Stimulated activated CD8-positive, alpha-beta memory T cell treated with anti-CD3 and anti-CD28 coated beads, Interleukin-7, amount 100 ng/mL, for 24 hours (primary cell): ENCODE measurements at places on chromosomes 16 and 17.

DNA sequence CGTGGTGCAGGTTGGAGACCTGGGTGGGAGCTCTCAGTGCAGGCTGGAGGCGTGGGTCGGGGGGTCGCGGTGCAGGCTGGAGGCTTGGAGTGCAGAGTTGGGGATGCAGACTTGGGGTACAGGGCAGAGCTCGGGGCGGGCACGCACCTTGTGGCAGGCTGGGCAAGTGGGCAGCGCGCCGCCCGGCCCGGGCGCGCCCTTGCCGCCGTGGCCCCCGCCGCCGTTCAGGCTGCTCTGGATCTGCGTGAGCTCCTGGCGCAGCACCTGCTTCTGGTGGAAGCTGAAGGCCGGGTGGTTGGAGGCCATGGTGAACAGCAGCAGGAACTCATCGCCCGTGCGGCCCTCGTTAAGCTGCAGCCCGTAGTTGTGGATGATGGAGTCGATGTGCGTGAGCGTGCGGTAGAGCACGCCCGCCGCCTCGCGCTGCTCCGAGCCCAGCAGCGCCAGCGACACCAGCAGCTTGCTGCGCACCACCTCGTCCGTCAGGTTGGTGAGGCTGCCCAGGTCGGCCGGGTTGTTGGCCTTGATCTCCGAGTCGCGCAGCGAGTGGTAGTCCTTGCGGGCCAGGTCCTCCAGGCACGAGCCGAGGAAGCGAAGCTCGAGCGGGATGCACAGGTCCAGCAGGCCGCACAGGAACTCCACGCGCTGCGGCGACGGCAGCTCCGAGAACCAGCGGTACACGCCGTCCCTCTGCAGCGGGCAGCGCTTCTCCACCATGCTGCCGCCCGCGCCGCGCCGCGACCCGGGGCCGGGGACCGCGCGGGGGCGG, 1.1 kb downstream of the ZCCHC14 start:
- no peak for DNase-seq

GRCh38 chr17:29909236-29910003, 20.6 kb downstream of the SSH2 start:
- no peak for DNase-seq

GRCh38 chr17:82257473-82257872, 16.0 kb downstream of the CSNK1D start:
- DNase-seq = peak; percentile 51

DNA sequence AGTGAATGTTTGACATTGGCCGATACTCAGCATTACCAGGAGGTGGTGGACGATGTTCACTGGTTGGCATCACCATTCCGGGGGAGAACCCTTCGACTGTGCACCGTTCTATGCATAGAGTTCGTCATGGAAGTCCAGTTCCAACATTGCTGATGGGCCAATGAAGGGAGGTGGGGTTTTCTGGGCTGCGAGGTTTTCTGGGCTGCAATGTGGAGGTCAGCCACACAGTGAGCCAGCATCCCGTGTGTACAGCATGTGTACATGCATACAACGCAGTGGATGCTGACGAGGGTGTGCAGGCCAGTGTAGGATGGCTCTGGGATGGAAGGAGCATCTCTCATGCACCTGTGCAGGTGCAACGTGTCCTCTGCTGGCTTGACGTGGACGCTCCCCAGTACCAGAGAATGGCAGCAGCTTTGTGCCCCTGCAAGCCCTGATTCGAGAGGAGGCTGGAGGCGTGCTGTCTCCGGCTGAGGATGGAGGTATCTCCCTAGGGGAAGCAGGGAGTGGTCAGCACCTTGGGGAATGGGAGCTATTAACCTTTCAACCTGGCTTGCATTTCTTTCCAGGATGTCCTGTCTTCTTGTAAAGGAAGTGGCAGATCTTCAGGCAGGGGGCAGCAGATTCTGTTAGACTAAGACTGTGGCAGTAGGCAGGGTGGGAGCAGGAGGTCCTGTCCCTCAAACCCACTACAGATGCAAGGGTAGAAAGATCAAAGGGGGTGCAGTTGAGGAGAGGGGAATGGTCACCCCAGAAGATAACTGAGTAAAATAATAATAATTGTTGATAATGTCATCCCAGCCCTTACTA, 98.2 kb downstream of the CYLD start:
- DNase-seq = no peak

DNA sequence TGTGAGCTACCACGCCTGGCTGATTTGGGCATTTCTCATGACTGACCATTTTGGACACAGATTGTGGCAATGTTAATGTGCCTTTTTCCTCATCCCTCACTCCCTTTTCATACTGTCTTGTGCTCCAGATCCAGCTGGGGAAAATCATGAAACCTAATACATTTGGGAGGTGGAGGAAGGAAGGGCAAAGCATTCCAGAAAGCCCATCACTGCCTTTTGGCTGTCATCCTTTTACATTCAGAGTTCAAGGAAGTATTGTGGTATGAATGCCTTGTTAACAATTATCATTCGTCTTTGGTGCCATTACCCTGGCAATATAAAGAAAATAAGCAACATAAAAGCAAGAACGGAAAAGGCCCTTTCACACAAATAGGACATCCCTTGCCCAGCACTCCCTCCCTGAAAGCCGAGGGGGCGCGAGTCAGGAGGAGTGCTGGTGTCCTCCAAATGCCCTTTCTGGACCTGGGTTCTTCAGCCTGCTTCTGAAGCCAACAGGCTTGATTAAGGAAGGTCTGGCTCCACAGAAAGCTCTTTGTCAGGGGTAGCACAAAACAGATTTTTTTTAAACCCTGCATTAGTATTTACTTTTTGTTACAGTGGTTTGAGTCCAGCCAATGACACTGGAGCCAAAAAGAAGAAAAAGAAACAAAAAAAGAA, 20.1 kb downstream of the NMT1 start:
- no peak for DNase-seq

DNA sequence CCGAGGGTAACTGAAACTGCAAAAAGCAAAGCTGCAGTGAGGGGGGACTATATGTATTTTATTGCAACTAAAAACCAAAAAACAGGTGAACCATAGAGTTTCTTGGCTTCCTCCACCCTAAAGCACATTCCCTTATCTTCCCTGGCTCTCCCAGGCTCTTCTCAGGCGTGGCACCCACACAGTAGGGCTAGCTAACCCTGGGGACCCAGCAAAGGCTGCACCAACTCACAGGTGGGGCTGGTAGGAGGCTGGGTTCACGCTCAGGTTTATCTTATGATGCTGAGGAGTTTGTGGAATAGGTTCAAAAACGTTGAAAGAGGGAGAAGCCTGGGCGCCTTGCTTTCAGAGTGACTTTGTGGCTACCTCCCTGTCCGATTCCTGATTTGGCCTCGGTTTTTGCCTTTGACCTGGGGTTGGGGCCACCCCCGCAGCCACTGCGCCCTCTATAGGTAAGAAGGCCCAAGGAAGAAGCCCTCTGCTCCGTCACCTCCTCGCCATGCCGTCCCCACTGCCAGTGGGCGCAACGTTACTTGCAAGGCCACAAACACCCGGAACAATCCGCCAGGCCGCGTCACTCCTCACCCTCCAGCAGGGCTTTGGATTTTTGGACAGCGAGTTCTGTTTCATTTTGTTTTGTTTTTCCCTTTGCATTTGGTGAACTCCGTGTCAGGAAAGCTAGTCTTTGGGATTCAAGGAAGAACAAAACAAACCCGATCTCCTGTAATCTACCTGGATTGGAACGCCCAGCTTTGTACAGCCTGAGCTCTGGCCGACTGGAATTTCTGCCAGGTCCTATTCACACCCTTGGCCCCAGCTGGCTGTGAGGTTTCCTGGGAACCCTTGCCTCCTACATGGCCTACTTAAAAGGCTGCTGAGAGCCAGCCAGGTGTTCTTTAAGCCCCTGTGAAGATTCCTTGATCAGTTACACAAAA, 60.8 kb downstream of the TBC1D16 start:
- no peak for DNase-seq

DNA sequence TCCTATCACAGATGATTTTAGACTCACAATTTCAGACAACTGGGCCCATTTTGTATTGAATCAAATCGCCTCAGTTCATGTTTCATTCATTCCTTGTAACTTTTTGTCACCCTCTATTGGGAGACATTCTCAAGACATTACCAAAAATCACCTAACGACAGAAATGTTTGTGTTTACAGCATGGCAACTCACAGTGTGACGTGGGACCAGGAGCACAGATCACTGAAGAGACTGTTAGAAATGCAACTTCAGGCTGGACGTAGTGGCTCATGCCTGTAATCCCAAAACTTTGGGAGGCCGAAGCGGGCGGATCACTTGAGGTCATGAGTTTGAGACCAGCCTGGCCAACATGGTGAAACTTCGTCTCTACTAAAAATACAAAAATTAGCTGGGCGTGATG, 249.6 kb downstream of the NTN1 start:
- no peak for DNase-seq

GRCh38 chr17:45222289-45222995, 757 bp downstream of the FMNL1 start:
- no peak for DNase-seq

DNA sequence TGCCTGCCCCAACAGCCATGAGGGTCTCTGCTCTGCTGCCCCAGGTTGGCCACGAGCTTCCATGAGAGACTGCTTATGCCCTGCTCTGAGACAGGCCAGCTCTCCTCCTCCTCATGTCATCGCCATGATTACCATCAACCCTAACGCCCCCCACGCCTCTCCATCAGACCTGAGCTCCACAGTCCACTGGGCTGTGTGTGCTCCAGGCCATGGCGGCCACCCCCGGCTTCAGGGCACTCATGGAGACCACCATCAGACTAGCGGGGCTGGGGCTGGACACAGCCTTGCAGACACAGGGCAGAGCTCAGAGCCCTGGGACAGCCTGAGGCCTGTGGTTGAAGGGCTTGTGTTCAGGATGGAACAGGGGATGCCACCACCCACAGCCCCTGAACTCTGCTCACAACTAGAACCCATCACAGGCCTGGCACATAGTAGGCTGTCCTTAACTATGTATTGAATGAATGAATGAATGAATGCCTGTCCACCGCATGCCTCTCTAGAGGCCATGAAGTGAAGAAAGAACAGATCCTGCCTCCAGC, 14.6 kb downstream of the CNGB1 start:
- no peak for DNase-seq

DNA sequence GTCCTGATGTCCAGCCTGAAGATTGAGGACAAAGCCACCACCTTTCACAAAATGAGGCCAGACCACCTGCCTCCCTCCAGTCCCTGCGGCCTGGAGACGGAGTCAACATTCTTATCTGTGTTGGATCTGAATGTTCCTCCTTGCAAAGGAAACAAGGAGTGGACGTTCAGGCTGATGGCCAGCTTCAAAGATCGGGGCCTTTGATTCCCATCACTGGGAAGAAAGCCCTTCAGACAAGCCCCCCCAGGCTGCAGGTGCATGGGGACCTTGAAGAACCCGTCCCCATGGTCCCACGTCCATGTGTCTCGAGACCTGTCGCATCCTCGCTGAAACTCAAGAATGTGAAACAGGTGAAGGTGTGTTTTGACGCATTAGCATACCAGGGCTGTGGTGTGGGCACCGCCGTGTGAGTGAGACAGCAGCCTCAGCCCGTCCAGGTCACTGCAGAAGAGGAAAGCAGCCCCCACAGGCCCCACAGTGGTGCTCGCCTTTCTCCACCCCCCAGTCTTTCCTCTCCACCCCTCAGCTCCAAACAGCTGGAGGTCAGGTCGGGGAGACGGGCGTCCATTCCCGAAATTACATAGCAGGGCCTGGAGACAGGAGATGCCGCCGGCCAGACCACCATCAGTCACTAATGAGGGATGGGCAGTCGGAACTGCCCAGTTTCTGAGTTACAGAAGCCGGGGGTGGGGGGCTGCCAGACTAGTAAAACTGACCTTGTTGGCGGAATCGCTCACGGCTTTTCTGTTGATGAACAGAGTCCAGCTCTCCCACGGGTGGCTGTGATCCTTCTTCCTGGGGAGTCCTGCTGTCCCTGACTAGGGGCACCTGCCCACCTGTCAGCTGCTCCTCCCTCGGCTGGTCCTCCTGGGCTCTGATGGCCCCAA, 877 bp upstream of the CSNK1D start:
- DNase-seq = no peak

DNA sequence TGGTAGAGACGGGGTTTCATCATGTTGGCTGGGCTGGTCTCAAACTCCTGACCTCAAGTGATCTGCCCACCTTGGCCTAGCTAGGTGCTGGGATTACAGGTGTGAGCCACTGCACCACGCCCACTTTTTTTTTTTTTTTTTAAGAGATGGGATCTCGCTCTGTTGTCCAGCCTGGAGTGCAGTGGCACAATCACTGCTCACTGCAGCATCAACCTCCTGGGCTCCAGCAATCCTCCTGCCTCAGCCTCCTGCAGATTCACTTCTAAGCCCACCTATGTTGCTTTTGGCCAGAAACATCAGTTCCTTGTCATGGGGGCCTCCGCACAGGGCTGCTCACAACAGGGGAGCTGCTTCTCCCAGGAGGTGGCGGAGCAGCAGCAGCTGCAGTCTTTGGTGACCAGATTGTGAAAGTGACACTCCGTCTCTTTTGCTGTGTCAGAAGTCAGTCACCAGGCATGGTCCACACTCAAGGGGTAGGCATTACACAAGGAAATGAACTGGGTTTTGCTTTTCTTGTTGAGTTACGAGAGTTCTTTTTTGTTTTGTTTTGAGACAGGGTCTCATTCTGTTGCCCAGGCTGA, 4.5 kb upstream of the NME4 start:
- DNase-seq = no peak

DNA sequence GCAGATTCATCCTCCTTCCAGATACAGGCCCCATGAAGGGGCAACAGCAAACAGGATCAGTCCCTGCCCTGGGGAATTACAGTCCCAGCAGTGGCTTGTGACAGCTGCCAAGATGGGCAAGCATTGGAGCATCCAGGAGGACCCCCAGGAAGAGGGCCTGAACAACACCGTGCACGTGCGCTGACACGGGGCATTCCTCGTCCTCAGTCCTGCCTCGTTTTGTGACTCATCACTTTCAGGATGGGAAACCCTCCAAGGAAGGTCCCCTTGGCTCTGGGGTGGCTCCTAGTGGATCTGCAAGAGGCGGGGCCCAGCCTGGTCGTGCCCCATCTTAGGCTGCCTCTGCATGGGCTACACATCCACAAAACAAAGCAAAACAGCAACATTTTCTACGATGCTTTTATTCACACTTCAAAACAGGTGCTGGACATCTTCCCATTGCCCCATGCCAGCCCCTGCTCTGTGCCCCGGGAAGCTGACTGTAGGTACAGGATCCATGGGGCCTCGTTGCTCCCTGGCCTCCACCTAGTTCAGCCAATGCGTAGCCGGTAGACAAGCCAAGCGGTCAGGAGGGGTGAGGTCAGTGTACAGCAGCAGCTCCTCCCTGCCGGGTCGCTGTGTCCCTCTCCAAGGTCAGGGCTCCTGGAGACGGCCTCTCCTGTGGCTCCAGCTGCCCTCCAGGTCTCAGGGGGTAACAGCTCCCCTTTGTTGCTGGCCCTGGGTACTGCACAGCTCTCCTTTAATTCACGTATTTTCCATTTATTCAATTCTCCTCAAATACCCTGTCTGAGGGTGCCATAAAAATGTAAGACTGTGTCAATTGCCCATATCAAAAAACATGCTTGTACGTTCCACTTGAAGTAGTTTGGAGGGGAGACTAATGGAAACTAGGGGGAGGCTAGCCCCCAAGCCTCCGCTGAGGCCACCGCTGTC, 32.2 kb downstream of the ACTG1 start:
- DNase-seq = no peak

- no peak for DNase-seq
Observed at GRCh38 chr17:9151091-9151490, 129.8 kb downstream of the NTN1 start.
